Cardiac septum (tissue), 1 donor: ENCODE measurements at places on chromosomes 5 and 9. TPM values are rescaled to one million over a fixed set of nuclear protein-coding genes. Genes with fewer than 3 reads are reported as not detected.

Gene MATR3
- 170 TPM for total RNA-seq

Gene INSL6
- total RNA-seq, result not detected

Gene TEX48
- total RNA-seq, result not detected

Gene PCSK5
- total RNA-seq, result 6.2 TPM

Gene CATSPER3
- 0.54 TPM for total RNA-seq

Gene LCN2
- total RNA-seq, result 2.0 TPM

Gene SIT1
- total RNA-seq, result not detected

Gene FABP6
- total RNA-seq, result not detected

Gene ARL10
- 11.4 TPM for total RNA-seq

Gene EIF4E1B
- not detected for total RNA-seq

Gene ZDHHC11B
- total RNA-seq, result 5.5 TPM

Gene GFI1B
- total RNA-seq, result not detected

Gene EGFLAM
- total RNA-seq, result 6.3 TPM

Gene ZFP37
- total RNA-seq, result 2.0 TPM

Gene PCDHA7
- not detected for total RNA-seq

Gene GPX3
- total RNA-seq, result 461 TPM

Gene NOXA1
- total RNA-seq, result 3.3 TPM

Gene STC2
- total RNA-seq, result 6.0 TPM

Gene LEAP2
- 2.2 TPM for total RNA-seq

Gene DMGDH
- total RNA-seq, result 0.86 TPM

Gene ADGRD2
- not detected for total RNA-seq

Gene SHB
- 39.0 TPM for total RNA-seq

Gene MTAP
- total RNA-seq, result 13.0 TPM

Gene CDKN2A
- 1.2 TPM for total RNA-seq
